ENCODE measurements at places on chromosomes 6 and 20.

GRCh38 chr6:38799529-38800184 is 84.5 kb downstream of the DNAH8 start:
- no peak for DNase-seq

- no peak for DNase-seq
These were observed 730.5 kb upstream of the MAP3K7 start for GRCh38 chr6:91317247-91317835.

GRCh38 chr6:53651764-53652401 is 13.7 kb downstream of the KLHL31 start:
- DNase-seq: peak; percentile 55

DNA sequence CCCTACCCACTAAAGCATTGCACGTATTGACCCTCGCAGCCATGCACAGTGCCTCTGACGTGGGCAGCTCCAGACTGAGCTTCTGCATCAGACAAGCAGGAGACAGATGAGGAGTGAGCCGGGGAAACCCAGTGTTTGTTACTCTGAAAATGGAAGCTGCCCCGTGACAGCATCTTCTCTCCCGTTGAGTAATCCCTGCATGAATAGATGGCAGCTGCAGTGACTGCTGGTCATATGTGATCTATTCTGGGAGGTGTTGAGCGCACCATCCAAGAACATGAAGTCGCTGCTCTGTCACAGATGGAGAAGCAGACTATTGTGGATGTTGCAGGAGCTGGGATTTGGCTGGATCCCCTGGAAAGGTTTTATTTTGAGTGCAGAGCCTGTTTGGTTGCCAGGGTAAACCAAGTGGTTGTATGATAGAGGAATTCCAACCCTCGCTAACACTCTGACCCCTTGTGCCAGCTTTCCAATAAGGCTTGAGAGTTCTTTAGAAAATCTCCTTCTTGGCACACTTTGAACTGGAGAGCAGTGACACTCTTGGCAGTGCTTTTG is 242.2 kb downstream of the NRN1 start:
- no peak for DNase-seq

- no peak for DNase-seq
These were observed 751.0 kb downstream of the CD109 start for GRCh38 chr6:74447013-74447412.

GRCh38 chr6:45658400-45658799 is 280.7 kb upstream of the SUPT3H start:
- DNase-seq: no peak

GRCh38 chr6:28988536-28989311 is 16.4 kb downstream of the ZNF311 start:
- peak; percentile 35 for DNase-seq

DNA sequence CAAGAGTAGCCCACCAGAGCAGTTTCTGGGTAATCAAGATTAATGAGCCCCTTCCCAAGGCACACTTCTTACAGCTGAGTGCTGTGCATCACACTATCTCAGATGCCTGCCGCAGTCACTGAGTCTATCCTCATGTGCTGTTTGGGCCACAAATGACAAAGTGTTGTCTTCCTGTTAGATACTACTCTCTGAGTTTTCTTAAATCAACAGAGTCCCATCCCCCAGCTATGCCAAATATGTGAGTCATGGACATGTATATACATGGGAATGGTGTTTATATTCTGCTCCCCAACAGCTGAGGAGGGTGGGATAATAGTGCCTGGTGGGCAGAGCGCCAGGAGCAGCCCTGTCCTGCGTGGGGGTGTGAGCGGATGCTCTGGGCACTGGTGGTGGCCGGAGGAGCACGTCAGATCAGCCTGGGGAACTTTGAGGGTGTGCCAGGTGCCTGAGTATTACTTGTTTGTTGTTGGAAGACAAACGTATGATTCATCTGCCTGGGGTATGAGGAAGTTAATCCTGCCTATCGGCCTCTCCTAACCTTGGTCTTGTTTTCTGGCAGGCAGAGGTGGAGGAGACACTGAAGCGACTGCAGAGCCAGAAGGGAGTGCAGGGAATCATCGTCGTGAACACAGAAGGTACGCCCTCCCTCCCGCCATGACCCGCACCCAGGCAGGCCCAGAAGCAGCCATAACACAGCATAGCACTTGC is 9.6 kb downstream of the DYNLRB1 start:
- DNase-seq: no peak

- DNase-seq: no peak
These were observed 86.9 kb downstream of the MLIP start for GRCh38 chr6:54198134-54198533.

- DNase-seq: no peak
These were observed 86.8 kb downstream of the GPR6 start for GRCh38 chr6:110064744-110065524.

GRCh38 chr6:16756660-16757255 is 4.5 kb downstream of the ATXN1 start:
- no peak for DNase-seq

GRCh38 chr6:107196152-107196551 is 80.8 kb upstream of the BEND3 start:
- DNase-seq: no peak

GRCh38 chr6:27288136-27289044 is 23.7 kb downstream of the POM121L2 start:
- no peak for DNase-seq

DNA sequence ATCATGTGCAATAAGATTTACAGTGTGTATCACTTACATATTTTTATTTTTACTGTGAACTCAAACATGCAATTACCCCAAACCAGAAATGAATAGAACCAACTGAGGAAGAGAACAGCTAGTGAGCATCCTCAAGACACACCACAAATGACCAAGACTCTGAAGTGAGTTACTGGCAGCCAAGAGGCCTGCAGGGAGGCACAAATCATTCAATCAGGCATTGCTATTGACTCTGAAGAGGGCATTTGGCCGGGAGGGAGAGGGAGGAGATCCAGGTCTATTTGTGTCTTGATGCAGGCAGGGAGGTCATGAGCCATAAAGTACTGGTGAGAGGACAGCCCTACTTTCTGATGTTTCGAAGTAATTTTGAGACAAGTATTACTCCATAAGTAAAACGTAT is 257.7 kb downstream of the BCKDHB start:
- no peak for DNase-seq

GRCh38 chr20:47665221-47665991 is 119.9 kb downstream of the SULF2 start:
- no peak for DNase-seq

DNA sequence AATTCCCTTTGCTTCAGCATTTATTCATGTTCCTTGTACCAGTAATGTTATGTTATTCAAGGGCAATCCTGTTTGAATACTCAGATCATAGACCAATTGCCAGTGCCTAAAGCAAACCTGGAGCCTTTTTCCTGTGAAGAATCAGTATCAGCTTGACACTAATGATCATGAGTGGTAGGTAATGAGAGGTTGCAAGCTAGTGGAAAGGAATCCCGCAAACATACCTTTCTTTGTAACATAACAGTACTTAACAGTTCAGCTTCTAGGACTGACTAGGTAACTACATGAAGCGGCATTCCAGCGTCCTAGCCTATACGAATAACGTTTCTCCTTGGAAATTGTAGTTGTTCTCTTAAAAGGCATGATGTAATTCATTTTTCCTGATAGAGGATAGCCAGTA is 253.7 kb downstream of the TMEM242 start:
- no peak for DNase-seq

DNA sequence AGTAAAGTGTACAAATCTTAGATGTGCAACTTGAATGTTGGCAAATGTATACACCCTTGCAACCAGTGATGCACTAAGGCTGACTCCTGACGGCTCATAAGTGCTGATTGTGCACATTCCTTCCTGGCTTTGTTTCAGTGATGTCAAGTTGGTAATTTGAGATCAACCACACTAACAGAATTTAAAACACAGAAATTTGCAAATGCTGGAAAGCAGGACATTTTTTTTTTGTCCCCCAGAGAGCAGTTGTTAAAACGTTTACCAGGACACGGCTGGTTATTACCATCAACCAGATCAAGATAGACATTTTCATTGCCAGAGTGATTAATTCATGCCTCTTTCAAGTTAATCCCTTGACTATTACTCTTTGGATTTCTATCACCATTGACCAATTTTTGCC is 735.6 kb downstream of the RFPL4B start:
- no peak for DNase-seq

GRCh38 chr6:162684052-162684451 is 43.5 kb downstream of the PRKN start:
- no peak for DNase-seq

DNA sequence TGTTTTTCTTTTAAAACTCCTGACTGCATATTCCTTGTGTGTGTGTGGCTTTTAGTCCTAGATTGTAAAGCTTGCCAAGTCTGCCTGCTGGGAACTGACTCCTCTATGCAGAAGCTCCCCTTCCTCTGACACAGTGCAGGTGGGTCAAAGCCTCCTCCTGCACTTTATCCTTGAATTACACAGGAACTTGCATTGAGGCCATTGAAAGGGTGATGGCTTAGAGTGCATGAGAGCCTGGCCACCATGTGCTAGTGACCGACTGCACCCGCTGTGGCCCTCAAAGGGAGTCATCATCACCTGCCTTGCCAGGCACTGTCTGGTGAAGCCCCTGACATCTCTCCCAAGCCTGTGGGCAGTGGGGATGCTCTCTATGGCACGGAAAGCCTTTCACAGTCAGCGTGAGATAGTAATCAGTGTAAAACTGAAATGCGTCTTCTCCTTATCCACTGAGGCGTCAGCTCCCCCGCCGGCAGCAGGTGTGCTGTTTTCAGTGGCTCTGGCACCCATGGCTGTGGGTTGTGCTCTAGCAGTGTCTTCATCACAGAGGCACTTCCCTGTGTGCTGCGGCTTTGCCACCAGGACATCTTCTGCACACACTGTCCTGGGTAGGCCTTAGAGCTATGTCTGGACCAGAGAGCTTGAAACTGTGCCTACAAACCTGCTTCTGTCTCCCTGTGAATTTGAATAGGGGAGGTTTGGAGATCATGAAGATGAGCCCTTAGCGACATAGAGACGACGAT is 87.9 kb downstream of the THBS2 start:
- no peak for DNase-seq

DNA sequence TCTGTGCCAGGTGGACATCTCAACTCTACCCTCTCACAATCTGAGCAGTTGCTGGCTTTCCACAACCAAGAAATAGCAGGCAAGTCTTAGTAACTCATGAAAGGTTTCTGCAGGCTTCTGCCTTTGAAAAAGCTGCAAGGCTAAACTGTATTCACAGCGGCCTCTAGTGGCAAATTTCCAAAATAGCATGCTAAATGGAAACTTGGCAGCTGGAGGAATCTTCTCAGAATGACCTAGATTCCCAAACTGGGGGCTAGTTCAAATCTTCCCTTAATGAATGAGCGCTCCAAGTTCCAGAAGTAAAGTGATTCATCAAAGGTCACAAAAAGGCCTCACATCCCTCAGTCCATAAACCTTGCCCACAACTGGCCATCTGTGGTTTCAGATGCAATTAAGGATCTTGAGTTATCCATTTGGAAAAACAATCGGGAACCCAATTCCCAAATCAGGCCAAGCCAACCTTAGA is 11.9 kb upstream of the CPNE5 start:
- DNase-seq: no peak

GRCh38 chr20:21808863-21809664 is 103.6 kb downstream of the PAX1 start:
- DNase-seq: peak; percentile 3

- DNase-seq: no peak
These were observed 38.5 kb downstream of the PKIB start for GRCh38 chr6:122648726-122649125.

- no peak for DNase-seq
These were observed 801 bp downstream of the CCDC28A start for GRCh38 chr6:138774370-138774769.

DNA sequence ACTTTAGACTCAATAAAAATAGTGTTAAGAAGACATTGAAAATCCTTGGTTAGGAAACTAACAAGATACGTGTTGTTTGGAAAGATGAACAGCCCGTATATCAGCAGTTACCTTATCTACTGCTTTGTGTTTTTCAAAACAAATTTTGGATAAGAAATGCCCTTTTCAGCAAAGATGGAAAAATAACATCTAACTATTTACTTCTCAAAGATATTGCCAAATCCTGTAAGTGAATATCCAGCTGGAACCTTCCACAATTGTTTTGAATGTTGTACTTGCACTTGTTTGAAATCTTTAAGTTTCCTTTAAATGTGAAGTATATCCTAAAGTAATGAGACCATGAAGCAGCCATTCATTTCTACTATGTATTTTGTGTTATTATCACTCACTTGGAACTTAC is 14.6 kb downstream of the TAGAP start:
- no peak for DNase-seq

DNA sequence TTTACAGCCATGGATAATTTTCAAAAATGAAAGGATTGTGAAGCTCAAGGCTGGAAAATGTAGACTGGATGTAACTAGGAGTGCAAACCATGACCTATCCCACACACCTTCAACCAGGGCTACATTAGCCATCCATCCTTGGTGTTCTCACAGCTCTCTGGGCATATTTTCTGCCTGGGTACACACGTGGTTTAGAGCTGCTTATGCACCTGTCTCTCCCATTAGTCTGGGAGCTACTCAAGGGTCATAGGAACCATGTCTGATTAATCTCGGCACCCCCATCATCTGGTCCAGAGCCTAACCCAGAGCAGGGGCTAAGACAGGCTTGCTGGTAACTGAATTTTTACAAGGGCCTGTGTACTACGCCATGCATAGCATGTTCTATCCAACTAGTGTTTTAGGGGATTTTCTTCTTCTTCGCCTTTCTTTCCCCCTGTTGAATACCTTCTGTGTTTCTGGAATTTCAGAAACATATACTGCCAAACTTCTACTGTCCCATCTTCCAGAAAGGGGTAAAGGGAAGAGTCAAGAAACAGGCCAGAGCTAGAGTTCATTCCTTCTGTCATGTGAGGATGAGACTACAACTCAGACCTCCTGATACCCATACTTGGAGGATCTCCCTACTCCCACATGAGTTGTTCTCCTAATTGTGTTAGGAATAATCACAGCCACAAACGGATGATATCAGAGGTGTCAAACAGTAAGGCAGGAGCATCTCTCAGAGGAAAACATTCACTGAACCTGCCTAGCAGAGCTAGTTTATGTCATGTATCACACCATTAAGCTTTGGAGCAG is 25.4 kb upstream of the FAM83C start:
- no peak for DNase-seq

DNA sequence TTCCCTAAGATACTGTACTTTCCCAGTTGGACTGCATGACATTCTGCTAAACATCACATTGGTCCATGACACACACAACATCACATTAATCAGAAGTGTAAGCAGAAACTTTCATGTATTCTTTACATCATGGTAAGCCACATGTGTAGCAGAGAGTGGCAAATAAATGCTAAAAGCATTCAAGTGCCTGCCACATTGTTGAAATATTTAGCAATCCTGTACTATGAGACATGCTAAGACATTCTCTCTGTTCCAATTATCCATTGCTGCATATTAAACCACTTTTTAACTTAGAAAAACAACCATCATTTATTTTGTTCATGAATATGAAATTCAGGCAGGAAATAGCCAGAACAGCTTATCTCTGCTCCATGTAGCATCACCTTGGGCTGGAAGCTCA is 207.7 kb upstream of the GJE1 start:
- no peak for DNase-seq
